ENCODE measurements at places on chromosomes 11 and 22. TPM values are rescaled to one million over a fixed set of nuclear protein-coding genes. Genes with fewer than 3 reads are reported as not detected.

The EHF gene
- total RNA-seq = 0.33 TPM

The KDM4F gene
- total RNA-seq = not detected

The SERHL2 gene
- 10.3 TPM for total RNA-seq

The SMARCB1 gene
- total RNA-seq = 36.7 TPM

The OR8U1 gene
- not detected for total RNA-seq

The MYOD1 gene
- not detected for total RNA-seq

The ACRV1 gene
- total RNA-seq = under 0.01 TPM

All from smooth muscle cell of trachea (primary cell).